Activated CD4-positive, alpha-beta T cell treated with anti-CD3 and anti-CD28 coated beads, Interleukin-10, Interleukin-2, amounts not matched to agents 100 ng/mL and 50 ng/mL, durations not matched to agents 16 hours and 8 hours (primary cell): ENCODE measurements at places on chromosomes 5 and 9.

GRCh38 chr9:111144741-111145140 is 106.5 kb upstream of the LPAR1 start:
- no peak for DNase-seq

- DNase-seq, result no peak
Observed at GRCh38 chr9:138020120-138020794, 142.7 kb downstream of the CACNA1B start.

- DNase-seq, result no peak
Observed at GRCh38 chr9:5895782-5896181, 5.1 kb downstream of the MLANA start.

DNA sequence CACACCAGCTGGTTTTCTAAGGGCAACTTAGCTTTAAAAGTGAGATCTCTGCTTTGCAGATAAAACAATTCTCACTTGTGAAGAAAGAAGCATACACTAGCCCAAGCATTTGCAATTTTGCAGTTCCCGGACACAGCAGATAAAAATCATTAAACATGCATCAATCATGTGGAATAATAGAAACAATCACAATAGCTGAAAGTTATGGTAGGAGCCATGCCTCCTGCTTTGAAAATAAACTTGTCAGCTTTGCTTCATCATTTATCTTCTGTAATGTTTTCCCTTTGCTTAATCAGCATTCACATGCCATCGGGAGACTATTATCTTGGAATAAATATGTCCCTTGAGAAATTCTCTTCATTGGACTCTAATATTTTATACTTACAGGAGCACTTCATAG is 60.3 kb upstream of the DAB2 start:
- no peak for DNase-seq

- no peak for DNase-seq
Observed at GRCh38 chr5:175724314-175725275, 66.7 kb downstream of the HRH2 start.

DNA sequence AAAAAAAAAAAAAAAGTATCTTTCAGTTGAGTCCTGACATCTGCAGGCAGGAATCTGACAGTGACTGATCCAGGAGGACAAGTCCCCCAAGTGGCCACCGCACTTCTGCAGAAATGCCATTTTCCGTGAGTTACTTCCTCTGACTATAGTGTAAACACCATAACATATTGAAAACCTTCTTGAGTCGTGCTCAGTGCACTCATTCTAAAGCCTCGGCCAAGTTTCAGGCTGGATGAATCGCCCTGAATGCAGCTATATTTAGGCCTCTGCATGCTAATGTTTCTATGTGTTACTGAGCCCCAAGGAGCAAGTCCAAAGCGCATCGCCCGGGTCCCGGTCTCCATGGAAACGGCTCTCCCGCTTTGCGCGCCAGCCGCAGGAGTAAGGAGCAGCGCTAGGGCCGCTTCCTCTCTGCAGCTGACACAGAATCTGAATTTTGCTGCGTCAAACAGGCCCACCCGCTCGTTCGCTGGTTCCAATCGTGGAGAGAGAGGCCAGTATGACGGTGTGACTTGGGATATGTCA is 335.4 kb downstream of the MSX2 start:
- peak; percentile 18 for DNase-seq

GRCh38 chr5:137933491-137933911 is 44.2 kb downstream of the PKD2L2 start:
- no peak for DNase-seq

DNA sequence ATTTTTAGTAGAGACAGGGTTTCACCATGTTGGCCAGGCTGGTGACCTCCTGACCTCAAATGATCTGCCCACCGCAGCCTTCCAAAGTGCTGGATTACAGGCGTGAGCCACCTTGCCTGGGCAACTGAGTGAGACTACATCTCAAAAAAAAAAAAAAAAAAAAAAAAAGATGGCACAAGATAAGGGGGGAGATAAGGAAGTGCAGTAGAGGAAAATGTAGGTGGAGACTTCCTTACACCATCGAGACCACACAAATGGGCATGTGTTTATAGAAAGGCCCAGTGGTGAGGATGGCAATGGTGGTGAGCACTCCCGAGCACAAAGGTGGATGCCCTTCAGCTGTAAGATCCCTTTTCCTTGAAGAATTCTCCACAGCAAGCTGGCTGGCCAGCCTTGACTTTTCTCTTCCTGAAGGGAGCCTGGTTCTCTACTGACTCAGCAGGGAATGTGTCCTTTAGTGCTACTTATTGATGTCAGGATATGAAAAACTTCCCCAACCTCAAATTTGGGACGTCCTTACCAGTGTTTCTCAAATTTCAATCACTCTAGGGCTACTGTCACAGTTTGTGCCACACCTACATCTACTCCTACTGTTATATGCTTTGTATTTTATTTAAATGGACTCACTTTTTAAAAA is 28.2 kb downstream of the ERGIC1 start:
- no peak for DNase-seq

DNA sequence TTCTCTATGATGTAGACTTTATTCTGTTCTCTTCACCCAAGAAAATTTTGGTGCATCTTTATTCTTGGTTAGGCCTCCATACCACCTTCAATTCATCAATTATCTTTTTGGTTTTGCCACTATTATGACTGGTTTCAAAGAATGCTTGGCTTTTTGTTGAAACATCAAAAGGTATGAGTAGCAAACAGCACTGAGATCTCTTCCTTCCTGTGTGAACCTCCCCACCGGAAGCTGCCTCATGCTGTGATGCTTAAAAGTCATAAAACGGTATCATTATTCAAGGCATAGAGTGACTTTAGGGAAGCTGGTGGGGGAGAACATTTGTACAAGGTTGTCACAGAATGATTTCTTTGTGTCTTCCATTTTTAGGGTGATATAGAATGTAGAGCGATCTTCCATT is 70.6 kb downstream of the IQGAP2 start:
- peak; percentile 83 for DNase-seq

- DNase-seq, result no peak
Observed at GRCh38 chr9:83930881-83931280, 9.6 kb upstream of the KIF27 start.

GRCh38 chr5:55159763-55160492 is at the start of gene GPX8:
TSS of gene GPX8 (plus strand) at chr5:55160171. CDS start at chr5:55160193, 22 bp downstream.
- DNase-seq, result peak; percentile 61

GRCh38 chr5:122312591-122313406 is 762 bp downstream of the SNCAIP start:
- DNase-seq, result no peak

- peak; percentile 79 for DNase-seq
Observed at GRCh38 chr9:131731644-131732043, 8.2 kb downstream of the RAPGEF1 start.

- no peak for DNase-seq
Observed at GRCh38 chr5:156329171-156329611, 2.2 kb downstream of the SGCD start.
